ENCODE measurements at places on chromosomes 16 and 17.

- no peak for DNase-seq
Measured at GRCh38 chr16:77684181-77684526, 38.2 kb upstream of the NUDT7 start.

DNA sequence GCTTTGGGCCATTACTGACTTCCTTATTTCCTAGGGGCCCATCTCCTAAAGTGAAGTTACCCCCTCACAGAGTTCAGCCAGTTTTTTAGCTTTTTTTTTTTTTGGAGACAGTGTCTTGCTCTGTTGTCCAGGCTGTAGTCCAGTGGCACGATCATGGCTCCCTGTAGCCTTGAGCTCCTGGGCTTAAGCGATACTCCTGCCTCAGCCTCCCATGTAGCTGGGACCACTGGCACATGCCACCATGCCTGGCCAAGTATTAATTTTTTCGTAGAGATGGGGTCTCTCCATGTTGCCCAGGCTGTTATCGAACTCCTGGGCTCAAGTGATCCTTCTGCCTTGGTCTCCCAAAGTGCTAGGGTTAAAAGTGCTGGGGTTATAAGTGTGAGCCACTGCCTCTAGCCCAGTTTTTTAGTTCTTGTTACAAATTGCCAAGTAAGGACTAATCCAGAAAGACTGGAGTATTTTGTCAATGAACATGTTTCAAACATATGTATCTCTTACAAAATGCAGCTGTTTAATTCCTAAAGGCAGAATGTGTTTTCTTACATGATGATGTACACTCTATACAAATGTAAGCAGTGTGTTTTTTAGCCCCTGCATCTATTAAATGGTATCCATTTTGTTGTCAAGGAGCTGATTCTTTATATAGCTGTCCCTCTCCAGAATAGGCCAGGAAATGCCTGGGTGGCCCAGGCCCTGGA lies 49.1 kb upstream of the IL34 start:
- no peak for DNase-seq

DNA sequence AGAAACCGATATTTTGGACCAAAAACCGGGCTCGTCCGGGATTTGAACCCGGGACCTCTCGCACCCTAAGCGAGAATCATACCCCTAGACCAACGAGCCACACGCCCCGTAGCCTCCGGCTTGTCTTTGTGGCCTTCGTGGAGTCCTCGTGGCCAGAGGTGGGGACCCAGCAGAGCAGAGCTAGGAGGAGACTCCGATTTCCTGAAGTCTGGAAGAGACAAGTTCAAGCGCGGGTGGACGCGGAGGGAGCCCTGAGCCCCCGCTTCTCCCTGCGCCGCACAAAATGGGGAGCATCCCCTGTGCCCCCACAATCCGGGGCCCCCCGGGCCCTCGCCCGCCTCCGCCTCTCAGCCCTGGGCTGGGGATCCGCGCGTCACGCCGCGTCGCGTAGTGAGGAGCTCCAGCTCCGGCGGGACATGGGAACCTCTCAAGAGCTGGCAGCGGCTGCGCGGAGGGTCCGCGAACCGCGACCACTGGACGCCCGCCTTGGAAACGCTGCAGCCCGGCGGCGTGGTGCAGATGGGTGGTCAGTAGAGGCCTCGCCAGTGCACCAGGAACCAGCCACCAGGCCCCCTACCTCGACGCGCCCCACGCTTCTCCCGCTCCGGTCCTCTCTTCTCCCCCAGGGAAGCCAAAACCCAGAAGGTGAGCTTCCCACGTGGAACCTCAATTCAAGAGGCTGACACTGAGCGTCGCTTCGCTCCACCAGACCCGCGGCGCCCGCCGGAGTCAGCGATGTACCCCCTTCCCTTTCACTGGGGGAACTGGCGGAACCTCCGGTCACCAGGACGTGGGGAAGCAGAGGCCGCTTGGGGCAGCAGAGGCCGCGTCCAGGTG lies 5.2 kb upstream of the OR1F1 start:
- no peak for DNase-seq

DNA sequence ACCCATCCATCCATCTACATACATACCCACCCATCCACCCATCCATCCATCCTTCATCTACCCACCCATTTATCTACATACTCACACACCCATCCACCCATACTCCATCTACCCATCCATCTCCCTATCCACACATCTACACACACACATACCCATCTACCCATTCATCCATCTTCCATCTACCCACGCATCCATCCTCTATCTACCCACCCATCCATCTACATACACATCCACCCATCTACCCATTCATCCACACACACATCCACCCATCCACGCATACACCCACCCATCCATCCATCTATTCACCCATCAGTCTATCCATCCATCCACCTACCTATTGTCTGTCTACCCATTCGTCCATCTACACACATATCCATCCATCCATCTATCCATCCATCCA lies 227.8 kb downstream of the ZNF423 start:
- no peak for DNase-seq

DNA sequence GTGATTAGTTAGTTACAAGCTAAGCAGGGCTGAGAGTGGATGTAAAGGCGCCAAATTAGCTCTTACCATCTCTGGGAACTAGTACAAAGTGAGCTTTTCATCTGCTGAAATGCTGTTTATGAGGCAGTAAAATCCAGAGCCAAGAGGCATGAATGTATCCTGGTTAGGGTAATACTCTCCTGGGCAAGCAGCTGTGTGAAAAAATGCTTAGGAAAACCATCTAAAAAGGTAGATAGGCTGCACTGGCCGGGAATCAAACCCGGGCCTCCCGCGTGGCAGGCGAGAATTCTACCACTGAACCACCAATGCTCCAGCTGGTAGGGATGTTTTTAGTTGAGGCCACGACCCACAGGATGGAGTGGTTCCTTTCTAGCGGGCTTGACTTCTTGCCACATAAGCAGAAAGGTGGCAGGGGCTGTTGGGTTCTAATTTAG lies 23.0 kb downstream of the VAC14 start:
- no peak for DNase-seq

DNA sequence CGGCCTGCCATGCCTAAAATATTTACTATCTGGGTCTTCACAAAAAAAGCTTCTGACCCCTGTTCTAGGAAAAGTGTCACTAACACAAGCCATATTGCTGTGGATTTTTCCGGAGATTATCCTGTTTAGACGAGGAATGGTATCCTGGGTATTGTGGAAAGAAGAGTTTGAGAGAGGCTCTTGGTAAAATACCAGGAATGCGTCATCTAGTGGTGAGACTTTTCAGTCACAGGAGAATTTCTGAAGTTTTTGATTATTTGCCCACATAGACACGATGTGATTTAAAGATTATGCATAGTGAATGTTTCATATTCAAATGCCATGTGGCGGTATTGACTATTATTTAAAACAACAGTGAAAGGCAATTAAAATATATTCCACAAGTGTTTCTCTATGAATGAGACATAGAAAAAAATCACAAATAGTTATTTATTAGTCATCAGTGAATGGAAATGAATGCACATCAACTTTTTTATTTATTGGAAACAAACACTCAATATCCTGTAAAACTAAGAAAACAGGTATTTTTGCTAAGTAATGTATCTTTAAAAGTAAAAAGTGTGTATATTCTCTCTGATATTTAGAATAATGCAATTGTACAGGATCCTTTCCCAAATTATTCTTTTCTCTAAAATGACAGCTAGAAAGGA lies 7.8 kb downstream of the KRT28 start:
- DNase-seq = peak; percentile 31

DNA sequence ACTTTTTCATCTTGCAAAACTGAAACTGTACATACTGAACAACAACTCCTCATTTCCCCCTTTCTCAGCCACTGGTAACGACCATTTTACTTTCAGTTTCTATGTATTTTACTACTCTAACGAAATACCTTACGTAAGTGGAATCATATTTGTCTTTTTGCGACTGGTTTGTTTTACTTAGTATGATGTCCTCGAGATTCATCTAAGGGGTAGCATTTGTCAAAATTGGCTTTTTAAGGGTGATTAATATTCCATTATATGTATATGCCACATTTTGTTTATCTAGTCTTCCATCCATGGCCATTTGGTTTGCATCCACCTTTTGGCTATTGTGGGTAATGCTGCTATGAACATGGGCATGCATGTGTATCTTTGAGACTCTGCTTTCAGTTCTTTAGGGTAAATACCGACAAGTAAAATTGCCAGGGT lies 10.4 kb downstream of the KPNB1 start:
- DNase-seq = no peak

DNA sequence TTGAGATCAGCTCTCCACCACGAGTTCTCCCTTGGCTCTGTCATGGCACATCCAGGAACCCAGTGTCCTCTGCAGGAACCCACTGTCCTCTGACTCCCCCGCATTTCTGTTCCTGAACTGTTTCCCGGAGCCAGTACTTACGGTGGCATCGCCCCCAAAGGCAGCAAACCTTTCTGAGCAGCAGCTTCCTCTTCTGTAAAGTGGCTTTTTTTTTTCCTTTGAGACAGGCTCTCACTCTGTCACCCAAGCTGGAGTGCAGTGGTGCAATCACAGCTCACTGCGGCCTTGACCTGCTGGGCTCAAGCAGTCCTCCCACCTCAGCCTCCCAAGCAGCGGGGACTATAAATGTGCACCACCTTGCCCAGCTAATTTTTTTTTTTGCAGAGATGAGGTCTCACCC lies 32.2 kb downstream of the NAGPA start:
- DNase-seq = no peak

GRCh38 chr17:65328567-65328966 lies 191.4 kb downstream of the RGS9 start:
- no peak for DNase-seq

GRCh38 chr17:72191921-72192799 lies 71.3 kb downstream of the SOX9 start:
- DNase-seq = no peak

GRCh38 chr17:15900871-15901270 lies 44.1 kb upstream of the ADORA2B start:
- DNase-seq = no peak

GRCh38 chr16:23670137-23670776 lies 8.4 kb upstream of the PLK1 start:
- peak; percentile 62 for DNase-seq

DNA sequence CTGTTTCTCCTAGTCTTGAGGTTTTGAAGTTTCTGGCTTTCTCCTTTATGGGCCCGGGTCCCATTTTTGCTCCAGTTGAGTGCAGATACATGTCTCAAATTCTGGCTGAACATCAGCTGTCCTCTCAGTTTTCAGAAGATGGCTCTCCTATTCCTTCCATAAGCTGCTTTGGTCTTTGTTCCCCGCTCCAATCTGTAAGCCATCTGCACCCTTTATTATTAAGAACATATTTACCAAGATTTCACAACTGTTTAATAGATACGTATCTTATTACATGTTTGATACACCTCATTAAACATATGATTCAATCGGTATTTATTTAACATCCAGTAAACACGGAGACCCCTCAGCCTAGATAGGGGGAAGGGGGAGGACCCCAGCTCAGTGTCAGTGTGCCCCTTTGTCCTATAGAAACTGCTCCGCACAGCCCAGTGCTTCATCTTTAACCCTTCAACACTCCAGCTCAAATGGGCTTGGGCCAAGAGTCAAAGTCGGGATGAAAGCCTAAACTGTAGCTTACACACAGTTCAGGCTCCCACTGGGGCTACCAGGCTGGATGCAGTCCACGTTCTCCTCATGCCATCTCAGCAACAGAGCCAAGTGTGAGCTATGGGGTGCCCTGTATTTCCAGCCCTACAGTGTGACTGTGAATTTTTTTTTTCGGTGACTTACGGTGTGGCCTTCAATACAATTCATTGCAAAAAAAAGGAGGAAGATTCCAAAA lies 166.0 kb upstream of the ZFHX3 start:
- DNase-seq = no peak

DNA sequence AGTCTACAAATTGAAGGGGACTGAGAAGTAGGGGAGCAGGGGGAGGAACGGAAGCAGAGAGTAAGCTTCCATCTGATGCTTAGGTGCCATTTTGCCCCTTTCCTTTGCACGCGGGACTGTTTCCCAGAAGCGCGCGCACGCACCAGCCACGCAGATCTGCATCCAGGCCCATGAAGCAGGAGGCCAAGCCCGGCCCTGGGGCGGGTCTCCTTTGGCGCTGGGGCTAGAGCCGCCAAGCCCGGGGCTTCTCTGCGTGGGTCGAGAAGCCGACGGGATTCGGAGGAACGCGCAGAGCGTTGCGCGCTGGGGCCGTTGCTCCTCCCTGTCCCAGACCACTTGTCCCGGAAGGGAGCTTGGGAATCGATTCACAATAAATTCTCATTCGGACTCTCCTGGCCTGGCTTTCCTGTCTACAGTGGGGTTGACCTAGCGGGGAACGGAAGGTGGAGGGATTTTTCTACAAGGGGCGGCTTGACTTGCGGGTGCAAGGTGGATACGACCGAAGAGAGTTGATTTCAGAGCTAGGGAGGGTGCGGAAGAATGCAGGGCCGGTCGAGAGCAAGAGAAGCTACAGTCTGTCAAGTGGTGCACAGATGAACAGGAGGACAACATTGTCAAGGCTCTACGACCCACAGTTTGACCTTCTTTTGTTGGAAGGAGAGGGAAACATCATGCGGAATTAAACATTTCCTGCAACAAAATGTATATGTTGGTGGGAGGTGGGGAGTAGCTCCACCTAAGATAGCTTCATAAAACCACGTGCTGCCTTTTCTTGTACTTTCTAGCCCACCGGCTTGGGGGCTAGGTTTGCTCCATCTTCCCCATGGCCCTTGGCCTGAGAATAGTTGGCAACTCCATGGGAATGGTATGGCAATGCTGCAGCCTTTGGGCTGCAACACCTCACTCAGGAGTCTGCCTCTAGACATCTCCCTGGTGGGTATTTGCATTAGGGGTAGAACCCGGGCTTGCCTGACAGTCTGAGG lies 4.5 kb downstream of the HOXB9 start:
- DNase-seq = no peak

GRCh38 chr17:2362881-2363280 lies 25.6 kb downstream of the SGSM2 start:
- DNase-seq = no peak

DNA sequence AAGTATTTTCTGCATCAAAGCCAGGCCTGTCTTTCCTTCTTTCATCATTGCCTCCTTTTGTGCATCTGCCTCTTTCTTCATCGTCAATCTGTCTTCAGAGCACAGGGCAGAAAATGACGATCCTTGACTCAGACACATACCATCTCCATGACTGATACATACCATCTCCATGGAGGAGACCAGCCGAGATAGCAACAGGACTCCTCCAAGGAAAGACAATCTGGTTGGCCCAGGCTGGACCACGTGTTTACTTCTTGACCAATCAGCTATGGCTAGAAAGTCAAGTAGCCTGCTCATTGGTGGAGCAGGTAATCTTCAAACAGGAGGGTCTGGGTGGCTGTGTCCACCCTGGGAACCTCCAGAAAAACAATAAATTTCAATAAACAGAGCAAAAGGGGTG lies 164.6 kb downstream of the CPPED1 start:
- no peak for DNase-seq

GRCh38 chr17:7748076-7748775 lies 30.7 kb downstream of the DNAH2 start:
- no peak for DNase-seq

DNA sequence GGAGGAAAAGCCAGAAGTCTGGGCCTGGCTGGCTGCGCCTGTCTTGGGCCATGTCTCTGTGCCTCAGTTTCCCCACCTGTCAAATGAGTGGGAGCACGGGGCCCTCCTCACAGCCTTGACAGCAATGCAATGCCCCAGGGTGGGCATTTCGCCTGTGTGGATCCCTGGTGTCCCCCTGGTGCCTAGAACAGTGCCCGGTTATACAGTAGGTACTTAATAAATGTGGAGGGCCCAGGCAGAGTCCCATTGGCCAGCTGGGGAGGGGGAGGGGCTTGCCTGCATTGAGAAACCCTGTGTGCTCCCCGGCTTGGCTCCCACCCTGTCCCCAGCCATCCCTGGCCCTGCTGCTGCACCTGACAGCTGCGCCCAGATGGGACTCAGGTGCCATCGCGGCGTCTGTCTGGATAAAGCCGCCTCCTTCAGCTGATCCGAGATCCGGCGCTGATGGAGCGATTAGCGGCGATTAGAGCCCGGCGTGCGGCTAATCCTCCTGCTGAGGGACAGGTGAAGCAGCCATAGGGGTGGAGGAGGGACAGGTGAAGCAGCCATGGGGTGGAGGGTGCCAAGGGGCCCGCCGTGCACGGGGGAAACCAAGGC lies 12.4 kb downstream of the ZFPM1 start:
- no peak for DNase-seq
